Lung (tissue), 17 donors: ENCODE measurements at places on chromosomes 1 and 21.

- DNase-seq = peak; percentile 70
These were observed 50.2 kb downstream of the EEIG2 start for GRCh38 chr1:108610073-108610472.

DNA sequence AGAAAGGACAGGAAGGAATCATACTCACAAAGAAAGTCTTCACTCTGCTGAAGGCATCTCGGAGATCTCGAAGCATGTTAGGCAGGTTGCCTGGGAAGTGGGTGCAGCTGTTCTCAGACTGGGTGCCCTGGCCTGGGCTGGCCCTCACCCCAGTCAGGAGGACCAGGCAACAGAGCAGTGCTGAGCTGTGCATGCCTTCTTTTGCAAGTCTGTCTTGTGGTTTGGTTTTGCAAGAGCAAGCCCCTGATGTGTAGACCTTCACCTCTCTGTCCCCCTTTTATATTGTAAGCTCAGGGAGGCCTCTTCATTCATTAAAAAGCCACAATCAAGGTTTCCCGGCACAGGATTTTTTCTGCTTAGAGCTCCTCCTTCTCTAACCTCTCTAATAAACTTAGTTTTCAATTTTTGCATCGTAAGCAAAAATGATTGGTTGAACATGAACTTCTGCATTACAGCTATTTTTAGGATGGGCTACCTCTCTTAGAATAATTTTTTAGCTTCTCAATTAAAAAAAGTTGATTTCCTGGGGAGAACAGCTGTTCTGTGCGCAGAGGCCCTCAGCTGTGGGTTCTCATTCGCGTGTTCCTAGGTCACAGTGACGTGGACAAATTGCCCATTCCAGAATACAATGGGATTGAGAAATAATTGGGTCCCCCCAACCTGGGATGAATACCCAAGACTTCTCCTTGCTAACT, at the start of gene IL10:
IL10 (minus strand) TSS at position 252 of the 695 bp plus-strand sequence; CDS start at position 193, 59 bp downstream.
- no peak for DNase-seq

DNA sequence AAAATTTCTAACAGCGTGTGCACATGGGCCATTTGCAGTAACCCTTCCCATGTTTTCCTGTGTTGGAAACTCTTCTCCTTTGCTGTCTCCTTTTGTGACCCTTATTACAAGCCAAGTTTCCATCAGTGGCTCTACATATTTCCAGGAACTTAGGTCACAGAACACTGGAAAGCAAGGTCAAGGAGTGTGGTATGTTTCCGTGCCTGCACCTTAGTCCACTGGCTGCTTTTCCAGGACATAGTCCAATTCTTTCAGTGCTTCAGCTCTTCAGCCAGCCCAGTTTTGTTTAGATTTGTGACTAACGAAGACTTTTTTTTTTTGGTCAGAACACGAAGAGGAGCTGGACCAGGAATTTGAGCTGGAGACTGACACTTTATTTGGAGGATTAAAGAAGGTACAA, 33.8 kb downstream of the HHAT start:
- peak; percentile 21 for DNase-seq

- DNase-seq = no peak
These were observed 166.3 kb downstream of the TBX15 start for GRCh38 chr1:118821801-118822200.

- no peak for DNase-seq
These were observed 25.4 kb upstream of the ALDH4A1 start for GRCh38 chr1:18927654-18928272.

DNA sequence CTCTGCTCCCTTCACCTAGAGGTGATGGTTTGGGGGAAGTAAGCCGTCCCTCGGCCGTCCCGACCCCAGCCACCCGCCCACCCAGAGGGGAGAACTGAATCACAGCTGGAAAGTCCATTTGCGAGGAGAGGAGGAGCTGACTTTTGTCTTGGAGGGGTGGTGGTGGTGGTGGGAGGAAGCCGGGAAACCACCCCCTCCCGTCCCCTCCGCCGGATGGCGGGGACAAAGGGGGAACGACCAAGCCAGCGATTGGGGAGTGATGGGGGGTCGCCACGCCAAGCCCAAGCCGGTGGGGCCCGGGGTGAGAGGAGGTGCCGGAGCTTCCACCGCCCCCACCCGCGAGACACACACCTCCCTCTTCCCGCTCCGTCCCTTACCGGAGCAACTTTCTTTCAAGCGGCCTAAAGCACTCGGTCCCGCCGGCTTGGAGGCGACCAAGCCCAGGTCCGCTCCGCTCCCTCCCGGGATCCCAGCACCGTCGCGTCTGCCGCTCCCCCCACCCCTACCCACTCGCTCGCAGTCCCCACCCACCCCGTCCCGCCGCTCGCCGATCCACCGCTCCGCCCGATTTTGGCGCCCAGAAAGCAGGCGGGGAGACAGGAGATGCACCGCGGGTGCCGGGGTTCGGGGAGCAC, 540 bp downstream of the ARHGEF2 start:
- DNase-seq = peak; percentile 81

DNA sequence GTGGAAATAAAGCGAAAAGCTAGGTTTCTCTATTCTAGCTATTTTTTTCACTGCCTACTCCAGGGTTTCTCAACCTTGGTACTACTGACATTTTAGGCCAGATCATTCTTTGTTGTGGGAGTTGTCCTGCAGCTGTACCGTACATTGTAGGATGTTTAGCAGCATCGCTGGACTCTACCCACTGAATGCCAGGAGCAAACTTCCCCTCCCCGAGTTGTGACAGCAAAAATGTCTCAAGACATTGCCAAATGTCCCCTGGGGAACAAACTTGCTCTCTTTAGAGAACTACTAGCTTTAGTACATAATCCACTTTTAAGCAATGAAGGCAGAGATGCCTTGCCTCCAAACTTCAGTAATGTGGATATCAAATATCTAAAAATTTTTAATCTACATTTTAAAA, 122.8 kb downstream of the PLPPR5 start:
- no peak for DNase-seq

GRCh38 chr1:197198911-197199310, 52.4 kb upstream of the ASPM start:
- no peak for DNase-seq

GRCh38 chr1:17181781-17182464, 23.0 kb upstream of the PADI1 start:
- DNase-seq = no peak

DNA sequence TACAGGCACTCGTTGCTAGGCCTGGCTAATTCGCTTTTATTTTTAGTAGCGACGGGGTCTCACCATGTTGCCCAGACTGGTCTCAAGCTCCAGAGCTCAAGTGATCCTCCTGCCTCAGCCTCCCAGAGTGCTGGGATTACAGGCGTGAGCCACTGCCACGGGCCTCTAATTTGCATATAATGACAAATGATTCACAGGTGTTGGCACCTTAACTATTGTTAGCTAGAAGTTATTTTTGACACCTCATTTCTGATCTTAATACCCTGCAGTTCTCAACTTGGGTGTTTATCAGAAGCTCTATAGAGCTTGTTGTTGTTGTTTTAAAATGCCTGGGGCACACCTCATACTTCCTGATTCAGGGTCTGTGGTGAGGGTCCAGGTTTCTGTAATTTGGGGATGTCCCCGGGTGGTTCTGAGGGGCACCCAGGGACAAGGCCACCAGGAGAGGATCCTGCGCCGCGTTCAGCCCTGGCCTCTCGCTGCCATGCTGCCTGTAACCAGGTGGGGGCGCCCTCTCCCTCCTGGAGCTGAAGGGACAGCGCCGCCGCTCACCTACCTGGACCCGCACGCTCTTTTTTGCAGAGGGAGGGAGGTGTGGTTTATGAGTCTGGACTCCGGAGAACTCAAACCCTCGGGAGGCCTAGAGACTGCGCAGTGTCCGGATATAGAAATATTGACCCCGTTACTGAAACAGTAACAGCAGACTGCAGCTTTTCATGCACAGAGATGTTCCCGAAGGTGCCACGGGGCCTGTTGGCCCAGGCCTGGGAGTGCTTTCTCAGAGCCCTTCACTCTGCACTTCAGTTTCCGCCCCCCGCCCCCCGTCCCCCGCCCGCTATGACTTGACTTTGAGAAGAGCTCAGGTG, 23.0 kb upstream of the NEK2 start:
- DNase-seq = peak; percentile 61

- DNase-seq = no peak
These were observed 964.6 kb upstream of the B3GALT2 start for GRCh38 chr1:194151056-194151455.

DNA sequence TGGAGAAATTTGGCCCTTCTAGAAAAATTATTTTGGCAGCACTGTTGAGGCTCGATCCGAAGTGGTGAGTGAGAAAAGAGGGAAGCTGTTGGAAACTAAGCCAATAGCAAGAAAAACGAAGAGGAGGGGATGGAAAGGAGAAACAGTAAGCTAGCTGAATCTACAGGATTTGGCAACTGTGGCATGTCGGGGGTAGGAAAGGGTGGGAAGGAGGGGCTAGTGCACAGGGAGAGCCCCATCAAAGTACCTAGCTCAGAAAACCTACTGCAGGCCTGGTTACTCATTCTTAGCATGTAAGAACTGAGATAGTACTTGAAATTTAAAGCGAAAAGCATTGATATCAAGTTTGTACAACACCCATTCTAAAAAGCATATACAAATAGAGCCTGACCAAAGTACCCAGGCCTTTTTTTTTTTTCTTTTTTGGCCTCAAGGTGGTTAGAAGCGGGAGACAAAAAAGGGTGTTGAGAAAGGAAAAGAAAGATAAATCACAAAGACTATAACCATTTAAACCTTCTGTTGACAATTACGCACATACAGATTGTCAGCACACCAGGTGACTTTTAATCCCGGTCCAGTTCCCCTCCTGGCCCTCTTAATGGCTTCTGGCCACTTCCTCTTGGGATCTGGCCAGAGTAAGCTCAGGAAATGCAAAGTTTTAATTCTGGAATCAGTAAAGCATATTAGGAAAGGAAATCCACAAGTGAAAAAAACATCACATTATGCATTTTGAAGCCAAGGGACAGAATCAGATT, 50.4 kb downstream of the SLC16A1 start:
- no peak for DNase-seq

- DNase-seq = peak; percentile 92
These were observed 10.4 kb downstream of the ZBTB8A start for GRCh38 chr1:32549616-32550015.

DNA sequence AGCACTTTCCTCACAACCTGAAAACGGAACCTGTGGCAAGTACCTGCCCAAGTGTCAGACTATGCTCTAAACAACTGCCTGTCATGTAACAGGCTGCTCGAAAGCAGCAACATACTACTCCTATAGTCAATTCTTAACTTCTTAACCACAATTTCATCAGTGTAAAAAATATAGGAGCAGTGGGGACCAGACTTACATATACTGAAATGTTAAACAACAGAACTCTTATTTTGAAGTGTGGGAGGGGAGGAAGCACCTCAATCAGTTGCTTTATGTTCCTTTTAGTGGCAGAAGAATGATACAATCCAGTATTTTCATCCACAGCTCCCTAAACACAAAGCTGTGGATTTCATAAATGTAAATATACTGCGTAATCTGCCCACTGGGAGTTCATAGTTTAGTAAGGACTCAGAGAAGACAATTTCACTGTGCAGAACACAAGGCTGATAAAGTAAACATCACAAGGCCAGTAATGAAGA, 44.2 kb downstream of the WLS start:
- no peak for DNase-seq

- no peak for DNase-seq
These were observed 57.3 kb downstream of the SERBP1 start for GRCh38 chr1:67372898-67373297.

DNA sequence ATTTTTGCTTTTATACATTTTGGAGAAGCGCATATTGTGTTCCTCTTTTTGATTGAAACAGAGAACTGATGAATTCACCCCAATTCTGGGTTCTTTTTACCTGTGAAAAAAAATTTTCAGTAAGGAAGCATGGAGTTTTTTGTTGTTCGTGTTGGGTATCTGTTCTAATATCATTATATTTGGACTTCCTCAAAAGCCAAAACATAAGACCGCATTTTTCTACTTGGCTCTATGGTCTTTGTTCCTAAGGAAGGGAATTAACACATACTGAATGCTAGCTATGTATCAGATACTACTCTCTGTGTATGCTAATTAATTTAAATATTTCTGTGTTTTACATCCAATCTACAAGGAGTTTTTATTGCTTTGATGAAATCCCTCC, 12.9 kb downstream of the EPB41 start:
- DNase-seq = no peak

GRCh38 chr1:1573843-1574720, 581 bp downstream of the SSU72 start:
- peak; percentile 83 for DNase-seq

DNA sequence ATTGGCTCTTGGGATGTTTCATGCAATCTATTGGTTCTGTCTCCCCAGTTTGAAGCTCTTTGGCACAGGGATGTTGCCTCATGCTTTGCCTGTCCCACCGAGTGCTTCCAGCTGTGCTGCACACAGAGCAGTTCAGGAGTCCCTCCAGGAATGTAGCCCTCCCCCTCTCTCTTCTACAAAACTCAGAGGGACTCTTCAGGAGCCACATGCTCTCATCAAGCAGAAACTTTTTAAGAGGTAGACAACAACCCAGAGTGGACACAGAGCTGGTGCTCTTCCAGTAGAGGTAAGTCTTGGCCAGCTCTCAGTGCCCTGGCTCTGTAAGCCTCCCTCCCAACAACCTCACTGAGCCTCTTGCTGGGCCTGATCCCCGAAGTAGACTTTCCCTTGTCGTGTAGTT, 11.6 kb upstream of the ZNF697 start:
- peak; percentile 95 for DNase-seq

DNA sequence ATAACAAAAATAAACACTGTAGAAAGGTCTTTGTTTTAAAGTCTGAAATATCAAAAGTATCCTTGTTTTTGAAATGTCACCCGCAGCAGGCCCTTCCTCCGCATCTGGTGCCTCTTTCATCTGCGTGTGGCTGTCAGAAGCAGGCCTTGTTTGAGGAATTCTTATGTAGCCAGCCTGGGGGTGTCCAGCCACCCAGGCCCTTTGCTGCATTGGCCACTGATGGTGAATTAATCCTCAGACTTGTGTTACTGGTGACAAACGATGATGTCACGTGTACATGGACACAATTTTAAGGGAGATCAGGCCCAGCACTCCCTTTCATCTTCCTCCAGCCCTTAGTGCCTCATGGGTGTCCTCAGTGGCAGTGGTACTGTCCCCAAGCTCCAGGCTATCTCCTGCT, 208.0 kb upstream of the GALNT2 start:
- no peak for DNase-seq

GRCh38 chr1:27650539-27651175, 15.7 kb upstream of the FGR start:
- DNase-seq = peak; percentile 91

- DNase-seq = no peak
These were observed 53.6 kb downstream of the KIF21B start for GRCh38 chr1:200969726-200970561.
